ENCODE measurements at places on chromosomes 11 and 22.

GRCh38 chr22:22890085-22890484 lies 2.5 kb downstream of the IGLL5 start:
- no peak for DNase-seq

DNA sequence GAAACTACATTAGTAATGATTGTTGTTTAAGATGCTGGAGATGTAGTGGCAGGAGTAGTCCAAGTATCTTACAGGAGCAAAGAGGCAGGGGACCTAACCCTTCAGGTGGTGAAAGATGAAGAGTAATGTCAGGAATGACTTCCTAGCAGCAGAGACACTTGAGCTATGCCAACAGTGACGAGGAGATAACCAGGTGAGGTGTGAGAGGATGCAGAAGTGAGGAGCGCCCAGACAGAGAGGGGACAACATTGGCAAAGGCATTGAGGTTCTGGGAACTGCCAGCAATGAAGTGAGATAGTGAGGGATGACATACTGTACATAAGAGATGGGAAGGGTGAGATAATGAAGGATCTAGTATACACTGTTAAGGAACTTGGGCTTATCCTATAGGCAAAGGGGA lies 95.8 kb downstream of the NCAM1 start:
- no peak for DNase-seq

GRCh38 chr11:27287205-27287604 lies 75.8 kb downstream of the CCDC34 start:
- DNase-seq: no peak

GRCh38 chr11:112751329-112751728 lies 209.9 kb upstream of the NCAM1 start:
- no peak for DNase-seq

- DNase-seq: no peak
These were observed 42.1 kb downstream of the TRIM66 start for GRCh38 chr11:8640267-8640906.

DNA sequence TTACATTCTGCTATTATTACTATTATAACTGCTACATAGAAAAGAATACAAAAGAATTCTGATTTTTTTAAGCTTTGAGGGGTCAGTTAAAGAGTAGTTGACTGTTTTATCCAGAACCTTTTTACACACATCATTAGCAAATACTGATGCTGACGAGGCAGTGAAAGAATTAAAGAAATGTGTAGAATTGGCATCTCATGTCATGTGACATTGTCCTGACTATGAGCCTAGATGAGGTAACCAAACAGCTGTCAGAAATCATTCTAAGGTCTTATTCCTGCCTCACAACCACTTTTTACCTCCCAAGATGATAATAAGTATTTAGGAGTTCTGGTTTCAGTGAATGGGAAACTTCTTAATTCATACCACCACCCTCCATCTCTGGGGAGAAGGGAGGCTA lies 121.0 kb downstream of the SLC1A2 start:
- DNase-seq: no peak

- DNase-seq: no peak
These were observed 70.3 kb downstream of the SOX6 start for GRCh38 chr11:16286095-16286494.

- no peak for DNase-seq
These were observed 1105.3 kb downstream of the LRRC4C start for GRCh38 chr11:40354121-40354520.

GRCh38 chr11:30855383-30856006 lies 269.3 kb upstream of the MPPED2 start:
- DNase-seq: no peak

- no peak for DNase-seq
These were observed 103.5 kb downstream of the KCNA4 start for GRCh38 chr11:29913352-29913751.

GRCh38 chr22:30209642-30210041 lies 36.9 kb downstream of the LIF start:
- no peak for DNase-seq

- DNase-seq: no peak
These were observed 256.4 kb upstream of the SESN3 start for GRCh38 chr11:95487391-95487790.

DNA sequence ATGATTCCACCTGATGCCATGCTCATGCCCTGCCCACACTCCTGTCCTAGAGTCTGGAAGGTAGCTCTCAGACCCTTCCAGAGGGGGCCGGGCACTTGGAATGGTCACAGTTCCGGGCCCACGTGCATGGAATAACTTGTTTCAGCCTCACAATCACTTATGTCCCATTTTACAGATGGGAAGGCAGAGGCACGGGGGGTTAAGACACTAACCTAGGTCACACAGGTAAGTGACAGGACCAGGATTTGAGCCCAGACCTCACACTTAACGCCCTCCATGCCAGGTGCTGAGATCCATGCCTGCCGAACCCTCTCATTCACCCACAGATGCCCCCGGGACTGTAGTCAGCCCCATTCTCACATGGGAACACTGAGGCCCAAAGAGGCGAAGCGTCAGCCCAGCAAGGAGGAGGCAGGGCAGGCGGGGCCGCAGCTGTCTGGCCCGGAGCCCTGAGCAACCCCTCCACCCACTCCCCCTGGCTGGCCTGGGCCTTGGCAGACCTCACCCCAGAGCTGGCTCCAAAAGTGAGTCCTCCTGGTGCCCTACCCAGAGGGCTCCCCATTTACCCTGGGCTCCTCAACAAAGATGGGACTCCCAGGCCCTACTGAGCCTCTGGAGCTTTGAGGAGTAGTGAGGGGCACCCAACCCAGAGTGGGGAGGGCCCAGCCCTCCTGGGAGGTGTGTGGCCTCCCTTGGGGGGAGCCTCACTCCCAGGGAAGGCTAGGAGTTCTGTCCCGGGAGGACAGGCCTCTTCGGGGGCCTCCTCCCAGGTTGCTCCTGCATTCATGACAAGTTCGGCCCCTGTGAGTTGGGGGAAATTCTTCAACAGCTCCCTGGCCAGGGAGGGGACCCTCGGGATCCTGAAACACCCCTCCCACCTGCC lies 2.4 kb upstream of the ALDH3B1 start:
- DNase-seq: no peak

GRCh38 chr11:131658952-131659351 lies 288.5 kb downstream of the NTM start:
- no peak for DNase-seq

- DNase-seq: no peak
These were observed 13.5 kb downstream of the SMC1B start for GRCh38 chr22:45399712-45400445.

DNA sequence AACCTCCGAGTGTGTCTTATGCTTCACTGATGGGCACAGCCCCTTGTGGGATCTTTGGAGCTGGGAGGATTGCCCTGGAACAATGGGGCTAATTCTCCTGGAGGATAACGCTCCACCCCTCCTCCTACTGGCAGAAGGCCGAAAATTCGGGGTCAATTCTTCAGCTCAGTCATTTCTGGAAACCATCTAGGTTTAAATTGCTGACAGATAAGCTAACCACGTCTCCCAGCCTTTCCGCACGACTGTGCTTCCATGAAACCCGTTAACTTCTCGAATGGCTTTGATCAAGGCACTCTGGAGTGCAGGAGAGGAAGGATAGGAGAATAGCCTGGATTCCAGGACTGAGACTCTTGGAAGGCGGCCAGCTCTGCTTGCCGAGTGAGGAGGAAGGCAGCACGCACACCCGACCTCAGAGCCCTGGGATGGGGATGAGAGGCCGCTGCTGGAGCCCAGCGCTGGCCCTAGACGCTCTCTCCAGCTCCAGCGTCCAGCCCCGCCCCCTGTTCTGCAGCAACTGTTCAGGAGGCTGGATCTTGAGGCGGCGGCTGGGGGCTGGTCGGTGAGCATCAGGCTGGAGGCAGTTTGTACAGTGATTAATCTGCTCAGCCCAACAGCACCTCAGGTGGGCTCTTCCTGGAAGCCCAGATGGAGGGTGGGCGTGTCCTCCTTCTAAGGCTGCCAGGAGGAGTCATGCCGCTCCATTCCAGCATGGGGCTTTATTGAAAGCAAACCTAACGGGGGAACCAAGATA lies 176.7 kb upstream of the NCAM1 start:
- no peak for DNase-seq

- no peak for DNase-seq
These were observed 940.3 kb downstream of the NTM start for GRCh38 chr11:132310390-132311375.

DNA sequence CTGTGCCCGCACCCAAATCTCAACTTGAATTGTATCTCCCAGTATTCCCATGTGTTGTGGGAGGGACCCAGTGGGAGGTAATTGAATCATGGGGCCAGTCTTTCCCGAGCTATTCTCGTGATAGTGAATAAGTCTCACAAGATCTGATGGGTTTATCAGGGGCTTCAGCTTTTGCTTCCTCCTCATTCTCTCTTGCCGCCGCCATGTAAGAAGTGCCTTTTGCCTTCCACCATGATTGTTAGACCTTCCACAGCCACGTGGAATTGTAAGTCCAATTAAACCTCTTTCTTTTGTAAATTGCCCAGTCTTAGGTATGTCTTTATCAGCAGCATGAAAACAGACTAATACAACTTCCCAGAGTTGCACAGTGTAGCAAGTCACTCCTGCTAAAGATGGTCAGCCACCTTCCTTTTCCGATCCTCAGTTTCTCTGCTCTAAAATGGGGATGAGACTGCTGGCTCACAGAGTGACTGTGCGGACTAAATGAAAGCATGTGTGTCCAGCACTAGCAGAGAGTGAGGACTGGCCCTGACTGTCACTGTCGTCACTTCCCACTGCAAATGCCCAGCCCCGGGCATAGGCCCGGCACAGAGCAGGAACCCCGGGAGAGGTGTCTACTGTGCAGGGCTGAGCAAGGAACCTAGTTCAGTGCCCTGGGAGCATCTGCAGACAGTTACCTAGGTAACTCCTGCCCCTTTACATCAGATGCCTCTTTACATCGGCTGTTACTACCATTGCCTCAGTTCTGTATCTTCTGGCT lies 9.5 kb downstream of the TSKU start:
- no peak for DNase-seq

- no peak for DNase-seq
These were observed 72.5 kb downstream of the SWAP70 start for GRCh38 chr11:9736365-9736764.

- DNase-seq: no peak
These were observed 47.9 kb downstream of the CHRDL2 start for GRCh38 chr11:74683279-74683871.

DNA sequence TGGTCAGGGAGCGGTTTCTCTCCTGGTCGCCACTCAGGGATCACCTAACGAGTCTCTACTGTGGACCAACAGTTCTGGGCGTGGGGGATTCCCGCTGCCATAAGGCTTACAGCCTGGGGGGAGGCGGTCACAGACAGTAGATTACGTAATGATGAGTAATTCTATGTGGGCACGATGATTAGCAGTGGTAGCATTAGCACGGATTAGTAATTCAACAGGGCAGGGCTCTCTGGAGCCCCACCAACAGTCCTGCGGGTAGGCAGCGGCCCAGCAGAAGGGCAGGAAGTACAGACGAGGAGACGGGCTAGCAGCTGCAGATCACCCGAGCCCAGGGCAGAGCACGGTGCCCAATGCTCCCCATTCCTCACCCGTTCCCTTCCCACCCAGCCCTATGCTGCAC lies 3.6 kb downstream of the SHISAL1 start:
- no peak for DNase-seq

GRCh38 chr11:86380295-86381059 lies 5.8 kb downstream of the CCDC81 start:
- DNase-seq: no peak

DNA sequence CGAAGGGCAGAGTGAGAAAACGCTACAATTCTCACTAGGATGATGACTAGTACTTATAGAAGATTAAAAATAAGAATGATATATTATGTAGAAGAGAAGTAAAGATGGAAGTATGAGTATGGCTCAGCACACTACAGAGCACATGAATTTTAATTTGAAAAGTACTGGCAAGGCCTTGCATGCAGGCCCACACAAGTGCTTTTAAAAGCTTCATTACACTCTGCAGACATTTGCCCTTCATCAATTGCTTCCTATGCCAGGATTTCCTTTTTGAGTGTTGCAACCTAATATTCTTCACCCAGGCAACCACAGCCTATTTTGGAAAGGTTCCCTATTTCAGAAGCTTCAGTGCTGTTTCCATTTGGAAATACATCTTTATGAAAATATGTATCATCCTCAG lies 81.1 kb downstream of the LARGE2 start:
- no peak for DNase-seq

DNA sequence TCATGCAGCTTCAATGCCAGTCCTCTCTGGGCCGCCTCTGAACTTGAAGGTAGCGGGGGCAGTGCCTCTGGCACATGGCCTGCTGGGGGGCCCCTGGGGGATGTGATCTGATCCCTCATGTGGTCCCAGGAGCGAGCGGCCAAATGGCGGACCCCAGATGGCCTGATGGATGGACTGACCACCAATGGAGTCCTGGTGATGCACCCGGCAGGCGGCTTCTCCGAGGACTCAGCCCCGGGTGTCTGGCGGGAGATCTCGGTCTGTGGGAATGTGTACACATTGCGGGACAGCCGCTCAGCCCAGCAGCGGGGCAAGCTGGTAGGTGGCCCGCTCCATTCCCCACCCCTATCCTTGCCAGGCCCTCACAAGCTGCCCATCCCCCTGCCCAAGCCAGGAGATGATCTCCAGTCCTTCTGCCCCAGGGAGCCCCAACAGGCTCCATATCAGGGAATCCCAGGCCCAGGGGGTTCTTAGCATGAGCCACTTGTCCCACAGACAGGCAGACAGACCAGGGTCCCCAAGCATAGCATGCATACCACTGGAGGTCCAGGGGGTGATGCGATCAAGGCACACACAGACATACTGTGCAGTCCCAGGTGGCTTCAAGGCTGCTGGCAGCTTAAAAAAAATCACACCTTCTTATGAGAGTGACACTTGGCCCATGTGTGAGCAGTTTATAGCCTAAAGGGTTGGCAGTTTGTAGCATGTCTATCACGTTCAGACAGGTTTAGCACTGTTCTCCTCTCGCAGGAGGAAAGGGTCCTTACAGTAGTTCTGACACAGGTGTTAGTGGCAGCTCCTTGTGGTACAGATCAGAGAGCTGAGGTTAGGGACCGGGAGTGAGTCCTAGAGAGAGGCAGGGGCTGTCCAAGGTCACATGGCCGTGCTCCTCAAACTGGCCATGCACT lies 6.4 kb upstream of the DPP3 start:
- no peak for DNase-seq

DNA sequence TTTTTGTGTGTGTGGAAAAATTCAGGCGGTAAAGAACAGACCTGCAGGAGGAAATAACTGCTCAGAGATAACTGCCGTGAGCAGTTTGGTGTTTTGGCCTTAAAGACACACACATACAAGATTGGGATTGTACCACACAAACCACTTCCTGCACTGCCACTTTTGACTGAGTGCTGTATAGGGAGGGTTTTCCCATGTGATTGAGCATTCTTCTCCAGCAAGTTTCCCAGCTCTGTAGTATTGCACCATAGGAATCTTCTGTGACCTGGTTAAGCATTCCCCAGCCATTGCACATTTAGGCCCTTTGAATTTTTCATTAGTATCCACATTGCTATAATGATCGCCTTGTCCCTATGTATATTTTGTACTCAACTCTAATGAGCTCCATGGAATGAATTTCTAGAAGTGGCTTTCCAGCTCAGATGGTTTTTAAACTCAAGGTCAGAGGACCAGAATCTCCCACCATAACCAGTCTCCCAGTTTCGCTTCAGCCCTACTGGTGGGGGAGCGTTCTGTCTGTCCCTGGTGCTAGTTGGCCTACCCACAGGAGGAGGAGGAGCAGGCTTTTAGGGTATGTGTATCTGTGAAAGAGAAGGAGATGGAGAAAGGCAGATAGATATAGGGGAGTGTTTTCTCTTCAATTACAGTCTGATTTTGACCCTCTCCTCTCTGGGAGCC lies 9.3 kb downstream of the CD82 start:
- no peak for DNase-seq
